NCI-H1105 treated with DMSO at 0.1 percent for 48 hours (cell line): ENCODE measurements at places on chromosomes 7 and 10.

DNA sequence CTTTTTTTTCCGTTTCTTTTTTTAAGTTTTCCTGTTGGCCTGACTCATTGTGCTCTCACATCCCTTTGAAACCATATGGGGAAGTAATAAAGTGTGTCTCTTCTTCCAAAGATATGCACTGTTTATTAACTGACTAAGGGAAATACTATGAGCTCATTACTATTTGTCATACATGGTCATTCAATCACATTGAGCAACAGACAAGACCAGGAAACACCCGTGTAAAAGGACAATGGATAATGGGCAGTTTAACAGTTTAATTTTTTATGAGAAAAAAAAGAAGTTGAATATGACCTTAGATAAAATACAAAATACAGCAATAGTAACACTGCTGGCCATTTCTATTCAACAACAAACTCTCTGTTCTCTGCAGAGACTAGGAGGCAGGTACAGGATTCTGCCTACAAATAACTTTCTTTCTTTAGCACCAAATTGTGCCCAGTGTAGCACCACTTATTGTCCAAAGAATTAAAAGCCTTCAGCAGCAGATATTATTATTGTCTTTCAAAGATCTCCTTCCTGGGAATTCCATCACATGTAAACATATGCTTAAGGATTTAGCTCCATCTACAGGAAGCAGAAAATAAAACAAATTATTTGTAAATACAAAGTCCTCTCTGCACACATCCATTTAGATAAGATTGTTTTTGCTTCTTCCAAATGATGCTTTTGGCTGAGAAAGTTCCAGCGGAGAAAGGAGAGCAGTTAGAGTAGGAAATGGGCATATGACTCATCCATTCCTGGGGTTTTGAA is 55.0 kb upstream of the AKR1E2 start:
- peak; percentile 4 for DNase-seq

DNA sequence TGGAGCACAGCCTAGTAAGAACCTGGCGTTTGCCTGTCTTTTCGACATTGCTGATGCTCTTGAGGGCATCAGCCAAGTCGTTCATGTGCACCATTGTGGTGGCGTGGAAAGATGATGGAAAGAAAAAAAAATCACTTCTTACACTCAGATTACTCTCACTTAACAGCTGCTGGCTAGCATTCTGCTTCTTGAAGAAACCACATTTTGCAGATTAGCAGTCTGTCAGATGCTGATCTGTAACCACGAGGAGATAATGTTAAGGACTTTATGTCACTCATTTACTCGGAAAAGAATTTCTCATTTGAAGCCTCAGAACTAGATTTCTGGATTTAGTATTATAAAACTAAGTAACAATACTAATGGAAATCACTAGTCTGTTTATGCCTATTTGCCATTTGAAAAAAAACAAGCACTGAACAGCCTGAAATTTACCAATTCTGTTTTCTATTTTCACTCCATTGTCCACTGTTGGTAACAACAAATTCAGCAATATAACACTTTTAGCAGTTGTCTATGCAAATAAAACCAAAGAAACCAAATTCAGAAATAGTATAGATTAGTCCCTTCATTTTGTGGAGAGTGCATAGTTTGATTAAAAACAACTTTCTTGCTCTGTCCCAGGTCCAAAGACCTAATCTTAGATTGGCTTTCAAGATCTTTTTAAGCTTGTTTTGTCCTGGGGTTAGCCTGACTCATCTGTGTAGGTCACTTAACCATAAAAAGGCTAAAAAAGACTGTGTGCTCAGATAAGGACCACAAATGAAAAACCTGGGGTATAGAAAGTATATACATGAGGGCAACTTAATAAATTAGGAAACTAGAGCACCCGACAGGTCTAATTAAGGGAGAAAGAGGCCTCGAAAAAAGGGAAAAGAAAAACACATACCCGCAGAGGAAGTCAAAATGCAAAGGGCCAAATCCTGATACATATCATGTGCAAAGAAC is 67.5 kb downstream of the NT5C2 start:
- no peak for DNase-seq

- no peak for DNase-seq
Measured at GRCh38 chr7:7944619-7945282, 23.8 kb upstream of the GLCCI1 start.

DNA sequence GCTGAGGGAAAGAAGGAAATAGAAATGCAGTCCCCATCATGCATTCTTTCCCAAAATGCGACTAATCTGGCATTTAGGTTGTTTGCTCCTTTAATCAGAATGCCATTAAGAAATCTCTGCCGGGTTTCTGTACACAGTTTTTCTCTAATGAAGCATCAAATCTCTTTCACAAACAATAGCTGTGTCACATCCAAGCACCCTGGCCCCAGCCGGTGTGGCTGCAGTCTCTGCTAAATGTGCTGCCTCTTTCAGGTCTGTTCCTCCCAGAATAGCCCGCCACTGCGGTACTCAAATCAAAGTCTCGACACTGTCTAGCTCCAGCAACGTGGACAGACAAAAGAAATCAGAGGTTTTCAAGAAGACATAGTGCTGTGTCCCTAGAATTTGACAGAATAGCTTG is 343.8 kb downstream of the KCNMA1 start:
- no peak for DNase-seq

DNA sequence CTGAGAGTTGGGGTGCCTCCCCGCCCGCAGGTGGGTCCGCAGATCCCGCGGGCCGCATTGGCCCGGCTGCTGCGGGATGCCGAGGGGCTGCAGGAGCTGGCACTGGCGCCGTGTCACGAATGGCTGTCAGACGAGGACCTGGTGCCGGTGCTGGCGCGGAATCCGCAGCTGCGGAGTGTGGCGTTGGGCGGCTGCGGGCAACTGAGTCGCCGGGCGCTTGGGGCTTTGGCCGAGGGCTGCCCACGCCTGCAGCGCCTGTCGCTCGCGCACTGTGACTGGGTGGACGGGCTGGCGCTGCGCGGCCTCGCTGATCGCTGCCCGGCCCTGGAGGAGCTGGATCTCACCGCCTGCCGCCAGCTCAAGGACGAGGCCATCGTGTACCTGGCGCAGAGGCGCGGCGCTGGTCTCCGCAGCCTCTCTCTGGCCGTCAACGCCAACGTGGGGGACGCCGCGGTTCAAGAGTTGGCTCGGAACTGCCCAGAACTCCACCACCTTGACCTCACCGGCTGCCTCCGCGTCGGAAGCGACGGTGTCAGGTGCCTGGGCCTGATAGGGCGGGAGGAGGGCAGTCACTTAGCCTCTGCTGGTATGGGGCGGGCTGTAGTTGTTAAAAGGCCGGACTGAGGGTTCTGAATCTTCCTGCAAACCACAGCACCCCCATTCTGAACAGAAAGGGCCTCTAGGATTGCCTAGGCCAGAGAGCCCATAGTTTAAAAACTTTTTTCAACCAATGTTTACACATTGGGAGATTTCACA is 1.3 kb downstream of the FBXL15 start:
- DNase-seq = no peak

GRCh38 chr10:124149189-124150042 is 56.0 kb upstream of the CHST15 start:
- DNase-seq = peak; percentile 95

- DNase-seq = no peak
Measured at GRCh38 chr7:73681031-73681430, 2.2 kb downstream of the DNAJC30 start.

DNA sequence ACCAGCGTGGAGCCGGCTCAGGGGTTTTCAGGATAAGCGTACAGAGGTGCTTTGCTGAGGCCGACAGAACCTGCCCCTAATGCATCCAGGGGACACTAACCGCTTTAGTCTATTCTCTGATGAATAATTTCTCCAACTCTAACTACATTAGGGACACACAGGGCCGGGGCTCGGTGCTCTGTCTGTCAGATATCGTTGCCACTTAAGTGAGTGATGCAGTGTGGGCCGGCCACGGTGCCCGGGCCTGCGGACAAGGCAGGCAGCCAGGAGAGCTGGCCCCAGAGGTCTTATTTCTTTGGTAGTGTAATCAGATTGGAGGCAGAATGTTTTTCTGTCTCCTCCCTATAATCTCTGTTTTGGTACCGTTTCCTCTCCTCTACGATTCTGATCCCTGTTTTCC is 62.7 kb downstream of the ADRA2A start:
- no peak for DNase-seq

DNA sequence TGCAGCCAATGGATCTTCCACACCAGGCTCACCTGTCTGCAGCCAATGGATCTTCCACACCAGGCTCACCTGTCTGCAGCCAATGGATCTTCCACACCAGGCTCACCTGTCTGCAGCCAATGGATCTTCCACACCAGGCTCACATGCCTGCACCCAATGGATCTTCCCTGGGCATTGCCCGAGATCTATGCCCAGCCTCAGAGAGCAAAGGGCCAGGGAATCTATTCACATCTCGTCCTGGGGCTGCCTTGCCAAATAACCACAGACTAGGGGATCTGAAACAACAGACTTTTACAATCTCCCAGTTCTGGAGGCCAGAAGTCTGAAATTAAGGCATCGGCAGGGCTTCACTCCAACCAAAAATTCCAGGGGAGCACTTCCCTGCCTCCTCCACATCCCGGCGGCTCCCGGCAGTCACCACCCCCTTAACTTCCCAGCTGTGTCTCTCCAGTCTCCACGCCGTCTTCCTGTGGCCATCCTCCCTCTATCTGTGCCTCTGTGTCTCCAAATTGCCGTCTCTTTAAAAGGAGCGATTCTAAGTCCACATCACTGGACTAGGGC is 92.4 kb upstream of the PPP2R2D start:
- no peak for DNase-seq

DNA sequence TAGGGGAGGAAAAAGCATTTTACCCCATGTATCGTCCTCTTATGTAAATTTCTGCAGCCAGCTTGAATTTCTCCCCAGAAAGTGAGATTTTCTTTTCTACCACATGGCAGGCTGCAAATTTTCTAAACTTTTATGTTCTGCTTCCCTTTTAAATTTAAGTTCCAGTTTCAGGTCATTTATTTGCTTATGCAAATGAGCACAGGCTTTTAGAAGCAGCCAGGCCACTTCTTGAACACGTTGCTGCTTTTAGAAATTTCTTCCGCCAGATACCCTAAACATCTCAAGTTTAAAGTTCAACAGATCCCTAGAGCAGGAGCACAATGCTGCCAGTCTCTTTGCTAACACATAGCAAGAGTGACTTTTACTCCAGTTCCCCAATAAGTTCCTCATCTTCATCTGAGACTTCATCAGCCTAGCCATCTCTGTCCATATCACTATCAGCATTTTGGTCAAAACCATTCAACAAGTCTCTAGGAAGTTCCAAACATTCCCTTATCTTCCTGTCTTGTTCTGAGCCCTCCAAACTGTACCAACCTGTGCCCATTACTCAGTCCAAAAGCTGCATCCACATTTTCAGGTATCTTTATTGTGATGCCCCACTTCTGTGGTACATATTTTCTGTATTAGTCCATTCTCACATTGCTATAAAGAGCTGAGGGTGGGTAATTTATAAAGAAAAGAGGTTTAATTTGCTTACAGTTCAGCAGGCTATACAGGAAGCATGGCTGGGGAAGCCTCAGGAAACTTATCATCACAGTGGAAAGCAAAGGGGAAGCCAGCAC is 16.3 kb downstream of the EZH2 start:
- no peak for DNase-seq

DNA sequence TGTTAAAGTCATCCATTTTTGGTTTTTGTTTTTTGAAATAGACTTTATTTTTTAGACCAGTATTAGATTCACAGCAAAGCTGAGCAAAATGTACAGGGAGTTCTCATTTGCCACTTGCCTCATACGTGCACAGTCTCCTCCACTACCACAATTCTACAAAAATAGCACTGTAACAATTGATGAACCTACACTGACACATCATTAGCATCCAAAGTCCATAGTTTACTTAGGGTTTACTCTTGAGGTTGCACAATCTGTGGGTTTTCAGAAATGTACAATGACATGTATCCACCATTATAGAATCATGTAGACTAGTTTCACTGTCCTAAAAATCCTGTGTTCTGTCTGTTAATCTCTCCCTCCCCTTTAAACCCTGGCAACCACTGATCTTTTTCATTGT is 125.8 kb upstream of the PDSS1 start:
- no peak for DNase-seq

GRCh38 chr7:6164491-6164890 is 107.9 kb downstream of the CYTH3 start:
- no peak for DNase-seq

GRCh38 chr10:131891196-131891928 is 9.4 kb upstream of the PPP2R2D start:
- DNase-seq = no peak

- DNase-seq = no peak
Measured at GRCh38 chr7:65915921-65916657, 43.2 kb downstream of the VKORC1L1 start.
